ENCODE measurements at places on chromosomes 6 and 20. TPM values are rescaled to one million over a fixed set of nuclear protein-coding genes. Genes with fewer than 3 reads are reported as not detected.

GRCh38 chr20:44886828-44887227, 1.3 kb downstream of the YWHAB start:
- no peak for DNase-seq

GRCh38 chr6:56913285-56914074, 41.4 kb upstream of the BEND6 start:
- DNase-seq = no peak

Gene HUS1B
- total RNA-seq = 2.0 TPM

Gene CST2
- total RNA-seq = not detected

Gene NCOA5
- total RNA-seq = 27.4 TPM

Gene TMEM170B
- total RNA-seq = 9.5 TPM
